ENCODE measurements at places on chromosomes 1 and 21.

- DNase-seq = no peak
Measured at GRCh38 chr1:23100074-23100748, 68.4 kb downstream of the LUZP1 start.

DNA sequence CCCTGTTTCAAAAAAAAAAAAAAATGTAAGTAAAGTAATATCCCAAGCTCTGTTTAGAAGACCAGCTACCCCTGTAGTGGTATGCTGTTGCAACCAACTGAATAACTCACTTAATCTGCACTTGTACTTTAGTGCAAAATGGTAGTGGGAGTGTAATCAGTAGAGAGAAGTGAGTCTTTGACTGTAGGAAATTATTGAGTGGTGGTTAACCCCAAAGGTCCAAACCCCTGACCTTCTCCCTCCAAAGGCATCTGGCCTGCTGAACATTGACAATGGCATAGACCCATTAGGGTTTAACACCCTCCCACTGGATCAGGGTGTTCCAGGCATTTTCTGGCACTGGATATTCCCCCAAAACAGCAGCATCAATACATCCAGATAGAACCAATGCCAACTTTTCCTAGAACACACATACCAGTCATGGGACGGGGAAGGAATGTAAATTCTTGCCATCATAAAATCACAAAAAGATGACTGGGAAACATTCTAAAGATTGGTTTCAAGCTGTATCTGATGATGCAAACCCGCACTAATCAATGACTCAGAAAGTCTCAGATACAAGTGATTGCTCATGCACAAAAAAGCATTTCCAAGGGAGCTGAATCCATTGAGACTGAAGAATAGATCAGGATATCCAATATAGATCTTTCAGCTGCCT lies 110.3 kb downstream of the MRPL39 start:
- no peak for DNase-seq

DNA sequence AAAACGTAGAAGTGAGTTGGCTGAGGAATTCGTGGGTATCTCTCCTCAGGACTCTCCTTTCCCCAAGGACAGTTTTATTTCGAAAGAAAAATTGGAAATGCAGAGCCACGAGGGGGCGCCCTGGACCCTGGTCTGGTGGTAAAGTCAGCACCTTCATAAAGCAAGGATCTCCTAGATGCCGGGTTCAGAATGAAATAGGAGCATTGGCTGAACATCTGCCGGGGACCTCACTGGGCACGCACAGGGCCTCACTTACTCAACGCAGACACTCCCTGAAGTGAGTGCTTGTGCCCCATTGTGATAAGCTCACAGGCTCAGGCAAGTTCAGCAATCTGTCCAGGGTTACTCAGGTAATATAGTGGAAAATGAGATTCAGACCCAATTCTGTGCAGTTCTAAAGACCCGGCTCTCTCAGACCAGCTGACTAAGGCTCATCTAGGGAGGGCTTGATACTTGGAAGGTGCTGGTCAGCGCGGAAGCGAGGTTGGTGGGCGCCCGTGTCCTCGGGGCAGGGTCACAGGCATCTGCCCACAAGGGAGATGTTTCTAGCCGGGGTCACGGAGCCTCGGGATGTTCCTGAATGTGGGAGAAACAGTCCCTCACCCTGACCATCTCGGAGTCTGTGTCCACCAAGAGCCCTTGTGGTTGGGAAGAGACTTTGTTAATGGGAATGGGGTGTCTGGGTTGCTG lies 55.7 kb upstream of the ETV3 start:
- no peak for DNase-seq

- no peak for DNase-seq
Measured at GRCh38 chr1:178509414-178510007, 3.4 kb upstream of the TEX35 start.
